ENCODE measurements at places on chromosomes 12 and 14. TPM values are rescaled to one million over a fixed set of nuclear protein-coding genes. Genes with fewer than 3 reads are reported as not detected.

The FIGNL2 gene
- total RNA-seq: 0.30 TPM

- no peak for DNase-seq
These were observed 2.3 kb downstream of the GALC start for GRCh38 chr14:87990682-87991081.

DNA sequence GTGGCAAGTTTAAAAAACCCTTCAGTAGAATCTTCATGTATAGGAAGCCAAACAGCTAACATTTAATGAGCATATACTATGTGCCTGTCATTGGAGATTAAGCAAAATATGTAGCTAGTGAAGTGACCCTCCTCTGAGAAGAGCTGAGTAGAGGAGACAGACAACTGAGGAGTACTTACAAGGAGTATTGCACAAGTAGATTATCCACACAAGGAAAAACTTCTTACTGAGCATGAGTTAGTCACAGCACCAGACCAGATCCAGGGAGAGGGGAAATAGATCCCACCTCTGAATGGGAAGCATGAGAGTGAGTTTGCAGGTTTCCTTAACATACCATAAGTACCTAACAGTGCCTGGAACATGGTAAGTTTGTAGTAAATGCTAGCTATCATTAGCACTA, 33.0 kb downstream of the FRMD6 start:
- no peak for DNase-seq

- DNase-seq: no peak
These were observed 26.5 kb upstream of the TTC7B start for GRCh38 chr14:90842726-90843125.

DNA sequence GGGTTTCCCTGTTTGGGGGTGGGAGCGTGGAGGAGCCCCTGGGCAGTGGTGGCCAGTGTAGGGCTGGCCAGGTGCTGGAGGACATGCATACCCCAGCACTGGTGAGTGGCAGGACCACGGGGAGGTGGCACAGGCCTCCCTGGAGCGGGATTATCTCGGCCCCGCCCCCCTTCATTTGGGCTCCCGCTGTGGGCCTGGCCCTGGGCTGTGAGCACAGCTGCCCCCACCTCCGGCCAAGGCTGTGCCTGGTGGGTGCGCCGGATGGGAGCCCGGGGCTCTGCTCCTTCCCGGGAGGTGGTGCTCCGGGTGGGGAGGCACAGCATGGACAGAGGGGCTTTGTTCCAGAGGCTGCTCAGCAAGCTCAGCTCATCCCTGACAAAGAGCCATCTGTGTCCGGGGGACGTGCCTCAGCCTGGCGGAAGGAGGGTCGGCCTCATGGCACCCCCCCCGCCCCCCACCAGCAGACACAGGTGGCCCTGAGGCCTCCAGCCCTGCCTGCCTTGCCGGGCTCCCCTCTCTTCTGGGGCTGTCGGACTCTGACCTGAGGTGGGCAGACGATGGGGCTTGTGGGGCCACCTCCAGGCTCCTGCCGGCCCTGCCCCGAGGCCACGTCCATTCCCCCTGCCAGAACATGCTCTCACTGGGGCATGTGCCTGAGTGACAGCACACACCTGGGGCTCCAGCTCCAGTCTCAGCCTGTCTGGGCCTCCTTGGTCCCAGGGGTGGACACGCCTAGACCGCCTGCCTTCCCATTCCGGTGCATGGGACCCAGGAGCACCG, 8.4 kb downstream of the TEDC1 start:
- peak; percentile 15 for DNase-seq

DNA sequence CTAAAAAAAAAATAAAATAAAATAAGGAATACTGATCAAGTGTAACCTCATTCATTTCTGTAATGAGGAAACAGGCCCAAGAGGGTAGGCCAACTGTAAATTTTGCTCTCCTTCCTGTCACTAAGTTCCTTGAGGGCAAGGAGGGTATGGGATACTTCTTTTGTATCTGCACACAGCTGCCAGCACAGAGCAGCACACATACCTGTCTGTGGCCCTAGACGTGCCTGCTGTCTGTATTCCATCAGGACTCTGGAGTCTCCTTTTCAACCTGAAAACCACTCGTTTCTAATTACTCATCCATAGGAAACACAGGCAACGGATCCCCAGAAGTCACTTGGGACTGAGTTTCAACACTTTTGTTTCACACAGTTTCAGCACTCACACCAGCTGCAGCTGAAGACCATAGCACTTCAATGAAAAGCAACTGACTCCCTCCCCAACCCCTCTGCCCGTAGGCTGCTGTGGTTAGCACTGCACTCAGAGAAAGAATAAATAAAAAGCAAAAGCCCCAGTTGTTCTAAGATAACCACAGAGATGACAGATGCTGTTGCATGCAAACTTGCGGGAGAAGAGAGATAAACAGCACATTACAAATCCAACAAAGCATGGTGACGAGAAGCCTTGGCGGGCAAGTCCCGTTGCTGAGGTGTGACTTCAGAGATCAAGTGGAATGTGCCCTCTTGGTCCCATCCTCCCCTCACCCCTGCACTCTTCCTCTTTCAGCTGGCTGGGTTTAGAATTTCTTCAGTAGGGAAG, 24.9 kb downstream of the CRACR2A start:
- DNase-seq: peak; percentile 46

DNA sequence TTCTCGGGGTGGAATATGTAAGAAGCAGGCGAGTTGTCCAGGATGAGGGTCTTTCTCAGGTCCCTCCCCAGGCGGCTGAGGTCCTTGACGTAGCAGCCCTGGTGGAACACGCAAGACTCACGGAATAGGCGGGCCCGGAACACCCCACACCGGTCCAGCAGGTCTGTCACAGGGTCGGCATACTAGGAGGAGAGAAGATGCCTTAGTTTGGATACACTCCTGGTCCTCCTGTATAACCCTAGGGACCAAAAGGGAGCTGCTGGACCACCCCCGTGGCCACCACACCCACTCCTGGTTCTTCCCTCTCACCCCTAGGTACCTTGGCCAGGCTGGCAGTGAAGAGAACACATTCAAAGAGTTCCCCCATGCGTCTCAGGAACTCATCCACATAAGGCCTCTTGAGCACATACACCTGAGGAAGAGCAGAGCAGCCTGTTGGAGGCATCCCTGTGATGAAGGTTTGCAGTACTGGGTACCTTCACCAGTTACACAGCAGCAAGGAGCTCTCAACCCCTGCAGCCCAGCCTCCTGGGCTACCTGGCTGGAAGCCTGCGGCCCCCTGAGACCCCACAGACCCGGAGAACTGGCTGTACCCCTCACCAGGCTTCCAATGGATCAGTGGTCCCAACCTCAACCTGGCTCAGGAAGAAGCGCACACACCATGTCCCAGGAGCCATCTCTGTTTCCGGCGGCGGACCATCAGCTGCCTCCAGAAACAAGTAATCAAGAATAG, 5.5 kb upstream of the AVIL start:
- no peak for DNase-seq

The SAV1 gene
- 30.0 TPM for total RNA-seq

- no peak for DNase-seq
These were observed 371 bp upstream of the SHMT2 start for GRCh38 chr12:57229046-57229633.

DNA sequence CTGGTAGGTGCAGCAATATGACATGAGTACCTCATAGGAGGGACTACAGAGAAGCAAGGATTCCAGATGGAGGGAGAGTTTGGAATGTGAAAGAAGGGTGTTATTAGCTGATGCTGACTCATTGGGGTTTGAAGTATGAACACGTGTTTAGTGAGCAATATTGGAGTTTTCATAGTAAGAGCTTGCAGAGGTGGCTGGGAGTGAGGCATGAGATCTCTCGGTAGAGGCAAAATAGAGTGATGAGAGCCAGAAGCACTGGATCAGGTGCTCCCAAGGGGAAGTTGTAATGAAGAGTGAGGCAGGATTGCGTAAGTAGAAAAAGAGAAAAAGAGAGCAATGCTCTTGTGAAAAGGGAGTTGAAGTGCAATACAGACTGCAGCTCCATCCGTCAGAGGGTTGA, 42.1 kb downstream of the MGST1 start:
- DNase-seq: peak; percentile 52

DNA sequence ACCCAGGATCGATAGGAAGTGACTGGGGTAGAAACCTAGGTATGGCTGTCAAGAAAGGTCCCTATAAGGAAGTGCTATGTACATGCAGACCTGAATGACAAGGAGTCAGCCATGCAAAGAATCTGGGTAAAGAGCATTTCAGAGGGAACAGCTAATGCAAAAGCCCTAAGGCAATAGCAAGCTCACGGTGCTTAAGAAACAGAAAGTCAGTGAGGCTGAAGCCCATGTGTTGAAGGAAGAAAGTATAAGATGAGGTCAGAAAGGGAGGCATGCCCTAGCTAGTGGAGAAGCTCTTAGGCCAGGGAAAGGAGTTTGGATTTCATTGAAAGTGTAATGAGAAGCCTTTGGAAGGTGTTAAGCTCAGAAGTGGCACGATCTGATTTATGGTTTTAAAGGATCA, 6.0 kb upstream of the ADCY6 start:
- no peak for DNase-seq

DNA sequence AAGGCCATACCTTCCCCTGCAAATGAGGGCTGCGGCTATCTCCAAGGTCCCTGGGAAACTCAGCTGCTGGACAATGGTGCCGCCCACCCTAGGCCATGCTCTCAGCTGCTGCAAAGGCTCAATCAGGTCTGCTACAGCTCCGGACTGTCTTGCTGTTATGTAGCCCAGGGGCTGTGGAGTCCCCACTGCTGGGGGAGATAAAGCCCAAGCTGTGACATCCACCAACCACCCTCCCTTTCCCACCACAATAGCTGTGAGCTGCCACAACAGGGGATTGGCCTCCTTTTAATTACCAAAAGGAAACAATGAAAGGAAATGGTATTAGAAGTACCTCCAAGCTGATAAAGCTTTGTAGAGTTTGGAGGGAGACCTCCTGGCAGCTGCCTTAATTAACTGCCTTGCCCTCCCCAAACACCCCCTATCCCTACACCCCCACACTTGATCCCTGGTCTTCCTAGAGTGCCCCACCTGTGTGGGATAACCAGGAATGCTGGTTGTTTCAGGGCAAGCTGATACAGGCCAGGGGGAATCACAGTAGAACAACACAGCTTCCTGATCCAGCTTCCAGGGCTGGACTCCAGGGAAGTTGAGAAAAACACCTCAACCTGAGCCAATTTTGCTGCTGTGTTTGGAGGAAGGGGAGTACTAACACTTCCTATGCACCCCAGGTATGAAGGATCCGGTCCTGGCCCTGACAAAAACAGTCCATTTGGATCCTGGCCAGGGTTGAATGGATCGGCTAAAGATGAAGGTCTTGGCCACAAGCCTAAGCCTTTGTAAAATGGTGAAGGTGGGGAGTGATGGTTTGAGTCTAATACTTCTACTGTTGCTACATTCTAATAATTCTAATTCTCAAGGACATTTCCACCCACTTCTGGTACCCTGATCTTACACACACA, at the start of gene VWF:
Gene VWF (minus strand): TSS at position 260 of the 899 bp plus-strand sequence. CDS start 1,474 bp downstream, outside the sequence.
- no peak for DNase-seq

- no peak for DNase-seq
These were observed 7.9 kb downstream of the METTL25 start for GRCh38 chr12:82366197-82366596.

GRCh38 chr14:44436458-44436857, 70.6 kb downstream of the FSCB start:
- no peak for DNase-seq

DNA sequence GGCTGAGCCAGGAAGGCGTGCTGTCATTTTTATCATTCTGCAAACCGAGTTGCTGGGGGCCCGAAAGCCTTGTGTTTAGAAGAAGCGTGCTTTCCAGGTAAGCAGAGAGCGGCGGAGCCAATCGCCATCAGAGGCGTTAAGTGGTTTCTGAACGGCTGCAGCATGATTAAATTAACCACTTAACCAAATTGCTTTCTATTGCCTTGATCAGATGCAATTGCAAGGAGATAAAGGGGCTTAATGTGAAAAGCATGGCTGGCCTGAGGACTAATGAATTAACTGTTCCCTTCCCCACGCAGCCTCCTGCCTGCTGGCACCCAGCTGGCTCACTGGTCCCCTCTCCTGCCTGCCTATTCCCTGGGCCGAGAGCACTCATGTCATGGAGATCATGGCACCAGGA, 36.6 kb upstream of the CHGA start:
- DNase-seq: no peak

DNA sequence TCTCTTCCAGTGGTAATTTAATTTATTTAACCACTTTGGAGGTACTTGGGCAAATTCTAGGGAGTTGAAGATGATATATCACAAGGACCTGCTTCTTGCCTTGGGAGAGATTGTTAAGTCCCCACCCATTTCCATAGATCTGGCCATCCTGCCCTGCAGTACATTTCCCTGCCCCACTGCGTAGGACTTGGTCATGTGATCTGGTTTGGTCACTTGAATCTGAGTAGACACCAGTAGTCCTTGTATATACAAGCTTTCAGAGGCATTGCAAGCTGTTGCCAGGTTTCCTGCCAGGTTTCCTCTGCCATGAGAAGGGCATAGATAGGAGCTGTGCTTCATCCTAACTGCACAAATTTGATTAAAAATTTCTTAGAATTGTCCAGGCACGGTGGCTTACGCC, 200.0 kb downstream of the ADAMTS20 start:
- no peak for DNase-seq

- DNase-seq: no peak
These were observed 1092.3 kb downstream of the AACS start for GRCh38 chr12:126157575-126157966.

The NXPH4 gene
- 0.20 TPM for total RNA-seq

The KRT78 gene
- total RNA-seq: not detected

DNA sequence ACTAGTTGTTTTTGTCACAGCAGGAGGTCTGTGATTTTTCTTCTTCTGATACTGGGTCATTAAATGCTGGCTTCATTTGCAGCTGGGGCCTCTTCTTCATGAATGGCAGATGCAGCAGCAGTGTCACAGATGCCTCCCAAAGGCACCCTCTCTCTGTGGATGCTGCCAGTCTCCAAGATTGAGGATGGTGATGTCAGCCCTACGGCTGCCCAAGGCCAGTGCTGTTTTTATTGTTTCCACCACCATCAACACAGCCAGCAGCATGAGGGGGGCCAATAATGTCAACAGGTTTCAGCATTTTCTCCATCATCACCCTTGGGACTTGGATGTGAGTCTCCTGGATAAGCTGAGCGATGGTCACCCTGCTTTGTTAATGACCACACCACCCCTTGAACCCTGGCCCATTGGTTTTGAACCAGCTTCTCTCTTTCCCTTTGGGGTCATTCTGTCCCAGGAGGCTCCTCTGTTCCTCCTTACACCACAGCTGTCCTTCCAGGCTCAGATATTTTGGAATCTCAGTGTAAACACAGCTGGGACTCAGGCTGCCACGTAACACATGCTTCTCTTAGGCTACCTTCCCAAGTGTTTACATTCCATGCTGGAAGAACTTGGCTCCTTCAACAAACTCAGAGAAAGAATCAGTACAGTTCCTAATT, 151.7 kb upstream of the DDHD1 start:
- DNase-seq: no peak
